Chondrocyte (in vitro differentiated cells): ENCODE measurements at places on chromosomes 4 and X.

GRCh38 chr4:18935659-18936345, 914.2 kb upstream of the LCORL start:
- H3K27me3 ChIP-seq: peaks cover 2% of the 10 kb centered on the region
- no peak overlapping the region for H3K27ac ChIP-seq
- no peaks in the 10 kb centered on the region for H3K36me3 ChIP-seq
- H3K4me1 ChIP-seq: peaks cover 13% of the 10 kb centered on the region

DNA sequence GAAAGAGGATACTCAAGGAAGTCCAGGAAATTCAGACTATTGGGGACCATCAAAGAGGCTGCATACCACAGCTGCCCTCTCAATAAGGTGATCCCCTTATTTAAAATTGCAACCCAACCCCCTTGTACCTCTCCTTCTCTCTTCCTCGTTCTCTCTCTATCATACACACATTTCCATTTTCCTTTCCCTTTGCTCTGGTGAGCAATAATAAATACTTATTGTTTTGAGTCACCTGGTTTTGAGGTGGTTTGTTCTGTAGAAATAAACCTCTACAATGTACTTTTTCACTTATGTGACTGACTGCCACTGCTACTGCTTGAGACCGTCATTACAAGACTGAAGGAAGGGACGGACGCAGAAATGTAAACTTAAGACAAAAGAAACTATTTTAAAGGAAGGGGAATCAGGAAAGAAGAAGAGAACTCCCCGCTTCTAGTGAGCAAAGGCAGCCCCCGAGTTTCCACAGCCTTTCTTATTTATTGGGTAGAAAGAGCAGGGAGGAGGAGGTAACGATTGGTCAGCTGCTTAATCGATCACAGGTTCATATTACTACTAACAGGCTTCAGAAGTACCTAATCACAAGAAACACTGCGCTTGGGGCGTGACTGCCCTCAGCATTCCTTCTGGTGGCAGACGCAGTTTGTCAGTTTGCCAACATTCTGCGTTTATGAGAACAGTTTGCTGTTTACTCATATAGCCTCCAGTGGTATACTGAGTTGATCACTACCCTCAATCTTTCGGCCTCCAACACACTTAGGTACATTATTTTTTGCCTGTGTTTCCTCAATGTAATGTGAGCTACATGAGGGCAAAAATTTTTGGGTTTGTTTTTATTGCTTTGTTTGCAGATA, 16.9 kb upstream of the TMEM165 start:
- no peak for DNase-seq
- H3K4me3 ChIP-seq: no peak overlapping the region
- no peaks in the 10 kb centered on the region for H3K27me3 ChIP-seq
- H3K4me1 ChIP-seq: no peaks in the 10 kb centered on the region
- H3K36me3 ChIP-seq: peaks cover 3% of the 10 kb centered on the region

- peaks cover 32% of the 10 kb centered on the region for H3K4me1 ChIP-seq
- H3K27ac ChIP-seq: peak overlapping the region; percentile 5
- peak; percentile 26 for DNase-seq
- H3K27me3 ChIP-seq: no peaks in the 10 kb centered on the region
- no peak overlapping the region for H3K4me3 ChIP-seq
Measured at GRCh38 chr4:8353912-8354453, 84.4 kb downstream of the HTRA3 start.

- H3K4me3 ChIP-seq: no peak overlapping the region
- H3K27me3 ChIP-seq: no peaks in the 10 kb centered on the region
- H3K36me3 ChIP-seq: no peaks in the 10 kb centered on the region
- no peak for DNase-seq
Measured at GRCh38 chr4:127015667-127016117, 617.1 kb upstream of the INTU start.

- no peaks in the 10 kb centered on the region for H3K27me3 ChIP-seq
- no peak for DNase-seq
- H3K27ac ChIP-seq: no peak overlapping the region
- H3K36me3 ChIP-seq: no peaks in the 10 kb centered on the region
- no peaks in the 10 kb centered on the region for H3K4me1 ChIP-seq
Measured at GRCh38 chrX:106484233-106484632, 127.5 kb upstream of the RADX start.

DNA sequence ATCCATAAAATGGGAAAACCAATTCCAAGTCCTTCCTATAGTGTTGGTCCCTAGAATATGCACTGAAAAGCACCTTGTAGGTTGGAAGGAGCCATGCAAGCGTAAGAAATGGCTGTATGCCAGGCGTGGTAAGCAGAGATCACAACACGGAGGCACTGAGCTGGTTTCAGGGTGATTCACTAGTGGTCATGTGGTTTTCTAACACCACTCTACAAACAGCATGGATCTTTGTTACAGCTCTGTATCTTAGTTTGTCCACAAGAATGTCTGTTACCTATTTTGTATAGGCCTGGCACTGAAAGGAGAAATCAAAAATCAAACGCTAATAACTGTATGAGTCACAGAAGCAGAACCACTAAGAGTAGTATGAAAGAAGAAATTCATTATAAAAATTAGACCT, 71.9 kb downstream of the MAGEB17 start:
- no peak overlapping the region for H3K27ac ChIP-seq
- H3K27me3 ChIP-seq: no peaks in the 10 kb centered on the region
- no peaks in the 10 kb centered on the region for H3K36me3 ChIP-seq
- H3K4me1 ChIP-seq: peaks cover 8% of the 10 kb centered on the region
